ENCODE measurements at places on chromosomes 7 and 10.
A peak's percentile ranks its signal among the peaks of the same experiment; 100 is the strongest.

GRCh38 chr10:21191512-21191911 lies 294.4 kb upstream of the NEBL start:
- H3K27ac ChIP-seq, result no peak overlapping the region
- H3K4me1 ChIP-seq, result no peaks in the 10 kb centered on the region
- H3K27me3 ChIP-seq, result no peaks in the 10 kb centered on the region

DNA sequence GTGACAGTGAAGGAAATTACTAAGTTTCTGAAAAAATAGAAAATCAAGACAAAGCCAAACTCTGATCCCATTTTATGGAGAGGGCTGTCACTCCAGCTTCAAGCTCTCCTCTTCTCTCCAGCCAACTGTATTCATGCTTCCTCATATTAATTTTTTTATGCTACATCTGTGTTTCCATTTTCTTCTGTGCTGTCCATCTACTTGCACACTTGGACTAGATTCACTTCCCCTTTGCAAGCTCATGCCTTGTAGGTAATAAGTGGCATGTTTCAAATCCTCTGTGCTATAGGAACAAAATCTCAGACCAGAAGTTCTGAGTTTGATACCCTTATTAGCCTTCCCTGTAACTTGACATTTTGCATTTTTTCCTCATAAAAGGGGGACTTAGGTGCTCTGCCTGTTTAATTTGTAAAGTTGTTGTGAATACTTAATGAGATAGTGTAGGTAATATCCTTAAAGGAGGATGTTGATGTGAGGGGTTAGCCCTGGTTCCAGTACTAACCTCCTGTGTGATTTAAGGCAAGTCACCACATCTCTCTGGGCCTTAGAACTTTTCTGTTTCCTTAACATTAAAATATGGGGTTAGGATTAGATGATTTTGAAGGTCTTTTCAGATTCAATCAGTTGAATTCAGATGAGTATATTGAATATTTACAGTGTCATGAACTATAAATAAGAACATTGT lies 358.8 kb downstream of the BBS9 start:
- no peaks in the 10 kb centered on the region for H3K36me3 ChIP-seq
- no peak overlapping the region for H3K27ac ChIP-seq
- H3K4me1 ChIP-seq, result no peaks in the 10 kb centered on the region
- H3K4me3 ChIP-seq, result no peak overlapping the region
- no peaks in the 10 kb centered on the region for H3K27me3 ChIP-seq

DNA sequence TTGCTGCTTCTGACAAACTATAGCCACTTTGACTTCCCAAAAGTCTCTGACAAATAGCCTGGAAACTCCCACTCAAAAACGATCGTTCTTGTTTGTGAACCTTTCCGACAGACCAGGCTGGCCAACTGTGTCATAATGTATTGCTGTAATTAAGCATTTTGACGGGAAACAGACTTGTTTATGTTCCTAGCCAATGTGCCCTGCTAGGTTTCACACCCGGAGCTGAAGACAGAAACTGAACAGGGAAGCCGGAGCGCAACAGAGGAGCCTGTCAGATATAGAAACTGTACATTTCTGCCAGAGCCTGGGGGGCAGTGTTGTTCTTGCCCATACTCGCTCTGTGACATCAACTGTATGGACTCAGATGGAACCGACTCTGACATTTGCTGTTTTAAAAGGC lies 55.3 kb upstream of the C7orf33 start:
- DNase-seq, result no peak
- no peak overlapping the region for H3K4me3 ChIP-seq
- no peaks in the 10 kb centered on the region for H3K27me3 ChIP-seq
- no peaks in the 10 kb centered on the region for H3K4me1 ChIP-seq
- H3K36me3 ChIP-seq, result no peaks in the 10 kb centered on the region
- H3K27ac ChIP-seq, result no peak overlapping the region

DNA sequence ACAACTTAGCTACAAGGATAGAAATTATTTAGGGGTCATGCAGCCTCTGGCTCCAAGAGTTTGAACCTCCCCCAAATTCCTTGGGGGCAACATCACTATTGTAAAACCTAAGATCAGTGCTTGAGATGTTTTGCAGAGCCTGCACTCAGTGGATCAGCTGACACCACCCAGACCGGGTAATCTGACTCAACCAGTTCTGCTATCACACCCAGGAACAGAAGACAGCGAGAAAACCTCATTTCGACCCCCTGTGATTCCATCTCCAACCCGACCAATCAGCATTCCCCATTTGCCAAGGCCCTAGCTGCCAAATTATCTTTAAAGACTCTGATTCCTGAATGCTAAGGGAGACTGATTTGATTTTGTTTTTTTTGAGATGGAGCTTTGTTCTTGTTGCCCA lies 5.2 kb downstream of the TACR2 start:
- H3K4me3 ChIP-seq, result no peak overlapping the region
- peak overlapping the region; percentile 89 for H3K27ac ChIP-seq
- H3K36me3 ChIP-seq, result no peaks in the 10 kb centered on the region
- DNase-seq, result no peak
- H3K27me3 ChIP-seq, result no peaks in the 10 kb centered on the region

- DNase-seq, result no peak
- H3K27ac ChIP-seq, result no peak overlapping the region
- no peaks in the 10 kb centered on the region for H3K27me3 ChIP-seq
- no peak overlapping the region for H3K4me3 ChIP-seq
- no peaks in the 10 kb centered on the region for H3K36me3 ChIP-seq
- peaks cover 4% of the 10 kb centered on the region for H3K4me1 ChIP-seq
Observed at GRCh38 chr10:96017191-96017687, 26.1 kb upstream of the CCNJ start.

DNA sequence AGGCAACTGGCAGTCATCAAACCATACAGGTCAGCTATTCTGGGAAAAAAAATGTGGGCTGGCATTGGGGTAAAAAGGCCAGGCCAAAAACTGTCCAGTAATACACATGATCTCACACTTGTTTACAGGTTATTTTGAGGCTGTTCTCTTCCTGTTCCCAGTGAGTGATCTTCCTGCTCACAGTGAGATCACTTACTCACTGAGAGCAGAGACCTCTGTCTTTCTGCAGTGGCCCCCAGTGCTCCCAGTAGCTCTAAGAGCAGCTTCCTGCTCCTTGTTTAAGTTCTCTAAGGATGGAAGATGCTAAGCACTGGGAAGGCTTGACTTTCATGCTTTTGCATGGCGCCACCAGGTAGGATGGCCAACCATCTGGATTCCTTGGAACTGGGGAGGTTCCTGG lies 93.5 kb upstream of the KIAA1217 start:
- H3K27ac ChIP-seq, result no peak overlapping the region
- no peaks in the 10 kb centered on the region for H3K27me3 ChIP-seq
- no peaks in the 10 kb centered on the region for H3K4me1 ChIP-seq
- no peaks in the 10 kb centered on the region for H3K36me3 ChIP-seq

GRCh38 chr7:129238546-129238945 lies 13.7 kb downstream of the AHCYL2 start:
- DNase-seq, result no peak
- H3K27ac ChIP-seq, result no peak overlapping the region
- H3K27me3 ChIP-seq, result no peaks in the 10 kb centered on the region
- no peak overlapping the region for H3K4me3 ChIP-seq

GRCh38 chr10:35821339-35821911 lies 179.3 kb upstream of the FZD8 start:
- H3K27ac ChIP-seq, result no peak overlapping the region
- no peak for DNase-seq
- peaks cover 11% of the 10 kb centered on the region for H3K4me1 ChIP-seq
- H3K27me3 ChIP-seq, result no peaks in the 10 kb centered on the region
- no peaks in the 10 kb centered on the region for H3K36me3 ChIP-seq
- H3K4me3 ChIP-seq, result no peak overlapping the region

GRCh38 chr10:119495545-119495944 lies 47.0 kb downstream of the RGS10 start:
- DNase-seq, result no peak
- H3K36me3 ChIP-seq, result no peaks in the 10 kb centered on the region
- peak overlapping the region; percentile 84 for H3K27ac ChIP-seq
- H3K4me3 ChIP-seq, result no peak overlapping the region
- peaks cover 21% of the 10 kb centered on the region for H3K4me1 ChIP-seq

DNA sequence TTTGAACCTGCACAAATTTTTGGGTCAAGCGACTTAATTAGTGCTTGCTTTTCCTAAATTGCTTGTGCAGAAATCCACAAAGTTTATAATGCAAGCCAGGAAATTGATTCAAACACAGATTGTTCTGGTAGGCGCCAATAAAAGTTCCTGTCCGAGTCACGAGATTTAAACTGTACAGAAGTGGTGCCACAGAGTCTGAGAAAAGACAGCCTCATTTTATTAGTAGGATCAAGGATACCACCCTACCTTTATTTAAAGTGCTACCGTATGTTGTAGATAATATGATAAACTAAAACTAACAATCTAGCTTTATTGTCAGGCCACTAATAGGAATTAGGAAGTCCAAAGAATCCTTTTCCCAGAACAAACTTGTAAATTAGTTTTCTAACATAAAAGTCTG lies 696.7 kb downstream of the TNS3 start:
- H3K36me3 ChIP-seq, result no peaks in the 10 kb centered on the region
- no peaks in the 10 kb centered on the region for H3K4me1 ChIP-seq
- no peak for DNase-seq
- no peak overlapping the region for H3K4me3 ChIP-seq
- H3K27me3 ChIP-seq, result no peaks in the 10 kb centered on the region

DNA sequence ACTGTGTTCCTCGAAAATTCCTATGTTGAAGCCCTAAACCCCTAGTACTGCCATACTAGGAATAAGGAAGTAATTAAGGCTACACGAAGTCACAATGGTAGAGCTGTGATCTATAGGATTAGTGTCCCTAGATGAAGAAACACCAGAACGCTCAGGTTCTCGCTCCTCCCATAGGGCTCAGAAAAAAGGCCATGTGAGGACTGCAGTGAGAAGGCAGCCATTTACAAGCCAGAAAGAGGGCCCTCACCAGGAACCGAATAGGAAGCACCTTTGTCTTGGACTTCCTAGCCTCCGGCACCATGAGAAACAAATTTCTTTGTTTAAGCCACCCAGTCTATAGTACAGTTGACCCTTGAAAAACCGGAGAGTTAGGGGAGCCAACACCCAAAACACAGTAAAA lies 46.2 kb downstream of the CACUL1 start:
- H3K4me1 ChIP-seq, result peaks cover 7% of the 10 kb centered on the region
- H3K27me3 ChIP-seq, result no peaks in the 10 kb centered on the region
- no peak overlapping the region for H3K27ac ChIP-seq
- no peaks in the 10 kb centered on the region for H3K36me3 ChIP-seq
- no peak for DNase-seq
- no peak overlapping the region for H3K4me3 ChIP-seq

DNA sequence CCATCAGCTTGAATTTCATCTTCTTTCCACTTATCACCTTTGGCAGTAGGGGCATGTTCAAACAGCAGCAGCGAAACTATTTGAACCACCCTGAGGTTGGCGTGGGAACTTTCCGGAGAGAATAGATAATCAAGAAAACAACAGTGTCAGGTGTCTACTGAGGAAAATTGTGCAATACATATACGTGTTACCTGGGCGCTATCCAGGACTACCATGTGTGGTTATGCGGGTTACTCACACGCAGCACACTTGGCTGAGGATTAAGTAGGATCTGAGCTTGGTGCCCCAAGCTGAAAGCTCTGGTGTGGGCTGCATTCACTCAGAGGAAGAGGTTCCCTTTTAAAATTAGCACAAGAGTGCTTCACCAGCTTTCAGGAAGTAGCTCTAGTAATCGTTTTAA lies 8.8 kb upstream of the ABI1 start:
- H3K27ac ChIP-seq, result no peak overlapping the region
- no peaks in the 10 kb centered on the region for H3K4me1 ChIP-seq
- no peaks in the 10 kb centered on the region for H3K27me3 ChIP-seq
- no peak for DNase-seq
- no peaks in the 10 kb centered on the region for H3K36me3 ChIP-seq

DNA sequence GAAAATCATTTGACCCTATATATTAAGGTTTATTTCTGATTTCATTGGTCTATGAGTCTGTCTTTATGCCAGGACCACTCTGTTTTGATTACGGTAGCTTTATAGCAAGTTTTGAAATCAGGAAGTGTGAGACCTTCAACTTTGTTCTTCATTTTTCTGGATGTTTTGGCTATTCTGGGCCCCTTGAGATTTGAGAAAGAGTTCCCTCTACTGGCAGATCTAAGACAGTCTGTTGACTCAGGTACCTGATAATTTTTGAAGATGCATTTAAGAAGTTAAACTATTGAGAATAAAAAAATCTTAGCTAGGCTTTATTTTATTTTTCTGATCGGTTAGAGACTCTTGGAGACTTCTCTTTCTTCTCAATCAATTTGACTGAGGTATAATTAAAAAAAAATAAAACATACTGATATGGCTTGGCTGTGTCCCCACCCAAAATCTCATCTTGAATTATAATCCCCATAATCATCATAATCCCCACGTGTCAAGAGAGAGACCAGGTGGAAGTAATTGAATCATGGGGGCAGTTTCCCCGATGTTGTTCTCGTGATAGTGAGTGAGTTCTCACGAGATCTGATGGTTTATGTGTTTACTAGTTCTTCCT lies 209.2 kb downstream of the SNX10 start:
- no peak for DNase-seq
- no peaks in the 10 kb centered on the region for H3K36me3 ChIP-seq

- H3K4me3 ChIP-seq, result no peak overlapping the region
- H3K27me3 ChIP-seq, result no peaks in the 10 kb centered on the region
- no peak overlapping the region for H3K27ac ChIP-seq
- H3K36me3 ChIP-seq, result no peaks in the 10 kb centered on the region
Observed at GRCh38 chr7:85001495-85002345, 185.1 kb downstream of the SEMA3D start.

DNA sequence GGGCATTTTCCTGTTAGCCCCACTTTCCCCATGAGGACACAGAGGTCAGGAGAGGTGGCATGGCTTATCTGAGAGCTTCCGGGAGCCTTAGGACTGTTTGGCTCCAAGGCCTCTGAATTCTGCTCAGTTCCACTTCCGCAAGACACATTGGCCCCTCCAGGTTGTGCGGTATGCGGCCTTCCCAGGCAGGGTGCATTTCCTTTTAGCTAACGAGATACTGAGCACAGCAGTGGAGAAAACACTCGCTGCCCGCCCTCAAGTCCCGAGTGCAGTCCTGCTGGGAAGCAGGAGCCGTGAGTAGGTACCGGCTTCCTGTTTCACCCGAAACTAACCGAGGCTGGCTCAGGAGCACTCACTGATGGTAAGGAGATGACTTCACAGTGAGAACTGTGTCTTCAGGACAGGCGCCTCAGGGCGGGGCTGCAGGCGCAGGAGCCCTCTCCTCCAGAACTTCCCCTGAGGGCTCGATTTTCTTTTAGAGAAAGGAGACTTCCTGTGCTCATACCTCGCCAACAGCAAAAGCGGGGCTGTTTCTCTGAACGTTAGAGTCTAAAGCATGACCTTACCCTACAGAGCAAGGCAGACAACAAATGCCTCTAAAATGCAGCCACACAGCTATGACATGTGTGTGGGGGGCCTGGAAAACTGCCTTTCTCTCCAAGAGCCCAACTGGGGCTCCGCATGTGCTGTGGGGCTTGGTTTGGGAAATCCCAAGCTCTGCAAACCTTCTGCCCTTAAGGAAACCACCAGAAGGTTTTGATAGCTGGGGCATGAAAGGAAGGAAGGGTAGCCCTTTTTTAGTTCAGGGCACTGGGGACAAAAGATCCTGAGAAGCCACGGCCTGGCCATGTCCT lies 25.9 kb downstream of the RGS10 start:
- H3K27me3 ChIP-seq, result no peaks in the 10 kb centered on the region
- H3K27ac ChIP-seq, result peak overlapping the region; percentile 30
- peaks cover 4% of the 10 kb centered on the region for H3K36me3 ChIP-seq
- DNase-seq, result no peak

All from vagina (tissue), 2 donors.